ENCODE measurements at places on chromosomes 7 and 10.
A peak's percentile ranks its signal among the peaks of the same experiment; 100 is the strongest.

DNA sequence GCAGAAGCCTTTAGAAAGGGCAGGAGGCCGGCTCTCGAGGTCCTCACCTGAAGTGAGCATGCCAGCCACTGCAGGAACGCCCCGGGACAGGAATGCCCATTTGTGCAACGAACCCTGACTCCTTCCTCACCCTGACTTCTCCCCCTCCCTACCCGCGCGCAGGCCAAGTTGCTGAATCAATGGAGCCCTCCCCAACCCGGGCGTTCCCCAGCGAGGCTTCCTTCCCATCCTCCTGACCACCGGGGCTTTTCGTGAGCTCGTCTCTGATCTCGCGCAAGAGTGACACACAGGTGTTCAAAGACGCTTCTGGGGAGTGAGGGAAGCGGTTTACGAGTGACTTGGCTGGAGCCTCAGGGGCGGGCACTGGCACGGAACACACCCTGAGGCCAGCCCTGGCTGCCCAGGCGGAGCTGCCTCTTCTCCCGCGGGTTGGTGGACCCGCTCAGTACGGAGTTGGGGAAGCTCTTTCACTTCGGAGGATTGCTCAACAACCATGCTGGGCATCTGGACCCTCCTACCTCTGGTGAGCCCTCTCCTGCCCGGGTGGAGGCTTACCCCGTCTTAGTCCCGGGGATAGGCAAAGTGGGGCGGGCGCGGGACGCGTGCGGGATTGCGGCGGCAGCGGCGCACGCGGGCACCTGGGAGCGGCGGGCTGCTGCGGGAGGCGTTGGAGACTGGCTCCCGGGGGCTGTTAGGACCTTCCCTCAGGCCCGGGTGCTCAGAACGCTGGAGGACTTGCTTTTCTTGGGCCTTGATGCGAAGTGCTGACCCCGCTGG is at the start of gene FAS:
Gene FAS, plus strand, starts transcription at position 415 of the 777 bp plus-strand sequence. Its CDS starts 79 bp downstream, at position 494.
- peak; percentile 41 for DNase-seq

GRCh38 chr10:132509506-132510173 is 27.9 kb upstream of the INPP5A start:
- DNase-seq: no peak

GRCh38 chr10:44776181-44776580 is 135.0 kb upstream of the TMEM72 start:
- DNase-seq: no peak

- DNase-seq: no peak
Observed at GRCh38 chr7:71472962-71473361, 341.0 kb downstream of the GALNT17 start.

GRCh38 chr7:5454485-5454884 is 30.9 kb upstream of the TNRC18 start:
- DNase-seq: no peak

GRCh38 chr10:114548662-114549061 is 109.4 kb downstream of the ABLIM1 start:
- DNase-seq: no peak

GRCh38 chr7:13017881-13018280 is 330.4 kb downstream of the ARL4A start:
- DNase-seq: no peak

- DNase-seq: no peak
Observed at GRCh38 chr7:127137146-127137545, 115.6 kb downstream of the GRM8 start.

Measured in stimulated activated CD8-positive, alpha-beta memory T cell treated with anti-CD3 and anti-CD28 coated beads, Interleukin-15, amount 100 ng/mL, for 24 hours (primary cell).